ENCODE measurements at places on chromosomes 7 and 10.

DNA sequence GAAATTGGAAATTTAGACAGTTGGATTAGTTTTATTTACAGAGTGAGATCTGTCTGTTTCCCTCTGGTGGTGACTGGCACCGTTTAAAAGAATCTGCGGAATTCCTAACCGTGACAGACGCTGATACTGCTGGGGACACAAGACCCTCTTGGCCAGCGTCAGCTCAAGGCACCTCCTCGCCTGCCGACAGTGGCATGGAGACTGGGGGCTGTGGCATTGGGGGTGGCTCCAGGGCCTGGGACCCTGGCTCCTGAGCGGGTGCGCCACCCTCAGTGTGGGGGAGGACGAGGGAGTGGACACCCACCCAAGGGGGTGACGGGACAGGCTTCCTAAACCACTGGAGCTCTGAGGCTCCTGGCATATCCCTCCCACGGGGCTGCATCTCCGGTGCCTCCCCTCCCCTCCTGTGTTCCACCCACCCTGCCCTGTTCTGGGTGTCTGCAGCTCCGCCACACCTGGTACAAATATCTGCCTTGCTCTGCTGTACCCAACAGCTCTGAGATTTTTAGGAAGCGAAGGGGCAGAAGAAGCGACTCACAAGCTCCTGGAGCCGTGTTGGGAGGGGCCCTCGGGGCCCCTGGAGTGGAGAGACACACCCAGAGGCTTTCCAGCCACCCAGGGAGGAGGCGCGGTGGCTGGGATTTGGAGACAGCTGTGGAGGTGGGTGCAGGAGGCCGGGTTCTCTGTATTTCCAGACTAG, 178.7 kb downstream of the DNAJB6 start:
- DNase-seq = no peak

- DNase-seq = no peak
Measured at GRCh38 chr7:44707558-44708230, 41.0 kb upstream of the ZMIZ2 start.

DNA sequence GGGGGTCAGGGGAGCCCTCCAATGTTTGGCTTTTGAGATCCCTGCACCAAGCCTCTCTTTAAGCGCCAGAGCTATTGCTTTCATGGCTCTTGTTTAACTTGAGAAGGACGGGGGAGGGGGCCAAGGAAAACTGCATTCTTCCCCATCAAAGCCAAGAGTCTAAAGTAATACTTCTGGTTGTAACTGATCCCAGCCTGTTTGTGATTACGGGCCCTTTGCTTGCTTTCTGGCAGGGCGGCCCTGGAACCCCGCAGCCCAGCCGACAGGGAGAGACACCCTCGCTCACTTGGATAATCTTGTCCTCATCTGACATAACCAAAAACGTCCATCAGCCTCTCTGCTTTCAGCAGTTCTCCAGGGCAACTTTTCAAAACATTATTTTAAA, 154.7 kb downstream of the NEURL1 start:
- DNase-seq = no peak

DNA sequence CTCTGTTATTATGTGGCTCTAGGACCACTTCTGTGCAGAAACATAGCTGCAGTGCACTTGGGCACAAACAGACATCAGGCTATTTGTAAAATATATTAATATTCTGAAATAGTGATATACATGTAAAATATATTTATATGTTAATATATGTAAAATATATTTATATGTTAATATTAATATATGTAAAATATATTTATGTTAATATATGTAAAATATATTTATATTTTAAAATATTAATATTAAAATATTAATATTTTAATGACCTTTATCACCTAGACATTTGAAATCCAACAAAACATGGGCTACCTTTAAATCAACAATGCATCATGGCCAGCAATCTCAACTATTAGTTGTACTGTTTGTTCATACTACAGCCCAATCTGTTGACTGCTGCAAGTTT, 347.2 kb downstream of the CALN1 start:
- no peak for DNase-seq

GRCh38 chr10:116080553-116080952, 192.5 kb downstream of the GFRA1 start:
- DNase-seq = no peak

GRCh38 chr7:80635998-80636397, 2.4 kb upstream of the CD36 start:
- DNase-seq = no peak

DNA sequence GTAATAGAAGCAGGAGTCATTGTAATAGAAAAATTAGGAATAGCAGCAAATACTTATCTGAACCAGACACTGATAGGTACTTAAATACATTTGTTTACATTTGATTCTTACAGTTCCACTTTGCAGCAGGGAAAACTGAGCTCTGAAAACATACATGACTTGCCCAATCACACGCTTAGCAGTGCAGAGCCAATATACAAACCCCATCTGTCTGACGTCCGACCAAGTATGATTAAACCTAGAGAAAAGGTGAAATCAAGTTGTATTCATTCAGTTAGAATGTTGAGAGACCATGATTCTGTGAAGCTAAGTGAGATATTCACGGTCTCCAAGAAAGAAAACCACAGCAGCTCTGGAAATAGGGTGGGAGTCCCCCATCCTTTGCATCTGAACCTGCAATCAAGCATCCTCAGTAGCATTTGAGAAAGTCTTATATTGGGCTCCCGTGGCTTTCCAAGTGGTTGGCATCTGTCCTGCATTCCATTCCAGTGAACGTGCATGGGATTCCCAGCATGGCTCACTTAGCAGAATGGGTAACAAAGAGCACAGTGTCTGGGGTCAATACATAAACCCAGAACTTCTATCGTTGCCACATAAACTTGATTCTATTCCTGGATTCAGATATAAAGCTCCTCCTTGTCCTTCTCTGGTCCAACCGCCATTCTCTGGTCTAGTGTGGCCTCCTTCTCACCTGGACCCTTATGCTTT, 148.7 kb upstream of the RSU1 start:
- DNase-seq = peak; percentile 48

GRCh38 chr10:62805231-62806099, 945 bp downstream of the ADO start:
- peak; percentile 89 for DNase-seq

- DNase-seq = no peak
Measured at GRCh38 chr7:85081846-85082245, 105.0 kb downstream of the SEMA3D start.

GRCh38 chr7:1555813-1556543, at the start of gene TMEM184A:
Gene TMEM184A, minus strand, starts transcription at chr7:1556205. Its CDS starts 721 bp downstream, at chr7:1555484.
- DNase-seq = no peak

- no peak for DNase-seq
Measured at GRCh38 chr7:24540956-24541355, 32.3 kb upstream of the PALS2 start.

GRCh38 chr7:102165136-102165535, 121.5 kb upstream of the SH2B2 start:
- DNase-seq = no peak

DNA sequence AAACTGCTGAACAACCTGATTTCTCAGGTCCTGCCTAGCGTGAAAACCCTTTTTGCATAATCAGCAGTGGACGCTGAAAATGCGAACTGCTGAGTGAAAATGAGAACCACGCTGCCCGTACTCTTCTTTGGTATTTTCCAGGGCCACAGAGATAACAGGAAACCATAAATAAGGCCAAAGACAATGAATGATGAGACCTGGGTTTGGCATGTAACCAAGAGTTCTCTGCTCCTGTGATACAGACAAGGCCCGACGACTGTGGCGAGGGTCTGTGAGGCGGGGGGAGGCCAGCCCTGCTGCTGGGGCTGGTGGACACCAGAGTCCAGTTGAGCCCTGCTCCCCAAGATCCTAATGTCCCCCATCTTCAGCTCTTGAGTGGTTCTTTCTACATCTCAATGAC, 236.0 kb downstream of the WDR11 start:
- no peak for DNase-seq

DNA sequence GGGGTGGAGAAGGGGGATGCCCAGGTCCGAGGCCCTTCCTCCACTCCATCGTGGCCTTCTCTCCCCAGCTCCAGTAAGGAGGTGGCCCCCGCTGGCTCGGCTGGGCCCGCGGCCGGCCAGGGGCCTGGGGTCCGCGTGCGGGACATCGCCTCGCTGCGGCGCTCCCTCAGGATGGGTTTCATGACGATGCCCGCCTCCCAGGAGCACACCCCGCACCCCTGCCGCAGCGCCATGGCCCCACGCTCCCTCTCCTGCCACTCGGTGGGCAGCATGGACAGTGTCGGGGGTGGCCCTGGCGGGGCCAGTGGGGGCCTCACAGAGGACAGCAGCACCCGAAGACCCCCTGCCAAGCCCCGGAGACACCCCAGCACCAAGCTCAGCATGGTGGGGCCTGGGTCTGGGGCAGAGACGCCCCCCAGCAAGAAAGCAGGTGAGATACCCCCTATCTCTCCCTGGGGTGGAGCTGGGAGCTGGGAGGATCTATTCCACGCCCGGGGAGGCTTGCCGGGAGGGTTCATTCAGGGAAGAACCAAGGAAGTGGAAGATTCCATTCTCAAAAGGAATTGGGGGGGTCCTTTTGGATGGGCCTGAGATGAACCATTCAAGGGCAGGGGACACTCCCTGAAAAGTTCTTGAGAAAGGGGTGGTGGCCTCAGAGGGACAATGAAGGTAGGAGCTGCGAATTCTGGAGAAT, 3.2 kb downstream of the NYAP1 start:
- peak; percentile 56 for DNase-seq

GRCh38 chr7:127504715-127505114, 80.7 kb downstream of the GCC1 start:
- DNase-seq = no peak

GRCh38 chr10:132248455-132249225, 59.1 kb downstream of the STK32C start:
- no peak for DNase-seq

DNA sequence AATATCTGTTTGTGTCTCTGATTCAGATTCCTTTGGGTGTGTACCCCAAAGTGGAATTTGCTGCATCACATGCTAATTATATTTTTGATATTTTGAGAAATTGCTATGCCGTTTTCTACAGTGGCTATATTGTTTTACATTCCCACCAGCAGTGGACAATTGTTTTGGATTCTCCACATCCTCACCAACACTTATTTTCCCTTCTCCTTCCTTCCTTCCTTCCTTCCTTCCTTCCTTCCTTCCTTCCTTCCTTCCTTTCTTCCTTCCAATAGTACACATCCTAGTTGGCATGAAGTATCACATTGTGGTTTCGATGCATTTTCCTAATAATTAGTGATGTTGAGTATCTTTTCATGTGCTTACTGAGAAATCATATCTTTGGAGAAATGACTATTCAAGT, 535.5 kb downstream of the SH2D4B start:
- no peak for DNase-seq

- no peak for DNase-seq
Measured at GRCh38 chr7:29484280-29484679, 79.4 kb upstream of the PRR15 start.

DNA sequence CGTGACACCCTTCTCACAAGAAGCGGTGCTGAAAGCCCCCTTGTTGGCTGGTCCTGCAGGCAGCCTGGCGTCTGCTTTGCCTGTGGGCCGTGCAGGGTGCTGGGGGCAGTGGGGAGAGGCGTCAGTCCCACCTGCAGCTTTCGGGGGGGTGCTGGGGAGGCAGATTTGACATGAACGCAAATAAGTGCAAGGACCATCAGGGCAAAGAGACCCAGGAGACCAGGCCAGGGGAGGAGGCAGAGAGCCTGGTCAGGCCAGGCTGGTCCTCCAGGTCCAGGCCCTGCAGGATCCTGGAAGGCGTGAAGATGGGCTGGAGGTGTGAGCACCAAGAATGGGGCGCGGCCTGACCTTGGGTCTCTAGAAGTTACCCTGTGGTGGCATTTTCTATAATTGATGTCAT, 81.6 kb downstream of the MGMT start:
- no peak for DNase-seq

DNA sequence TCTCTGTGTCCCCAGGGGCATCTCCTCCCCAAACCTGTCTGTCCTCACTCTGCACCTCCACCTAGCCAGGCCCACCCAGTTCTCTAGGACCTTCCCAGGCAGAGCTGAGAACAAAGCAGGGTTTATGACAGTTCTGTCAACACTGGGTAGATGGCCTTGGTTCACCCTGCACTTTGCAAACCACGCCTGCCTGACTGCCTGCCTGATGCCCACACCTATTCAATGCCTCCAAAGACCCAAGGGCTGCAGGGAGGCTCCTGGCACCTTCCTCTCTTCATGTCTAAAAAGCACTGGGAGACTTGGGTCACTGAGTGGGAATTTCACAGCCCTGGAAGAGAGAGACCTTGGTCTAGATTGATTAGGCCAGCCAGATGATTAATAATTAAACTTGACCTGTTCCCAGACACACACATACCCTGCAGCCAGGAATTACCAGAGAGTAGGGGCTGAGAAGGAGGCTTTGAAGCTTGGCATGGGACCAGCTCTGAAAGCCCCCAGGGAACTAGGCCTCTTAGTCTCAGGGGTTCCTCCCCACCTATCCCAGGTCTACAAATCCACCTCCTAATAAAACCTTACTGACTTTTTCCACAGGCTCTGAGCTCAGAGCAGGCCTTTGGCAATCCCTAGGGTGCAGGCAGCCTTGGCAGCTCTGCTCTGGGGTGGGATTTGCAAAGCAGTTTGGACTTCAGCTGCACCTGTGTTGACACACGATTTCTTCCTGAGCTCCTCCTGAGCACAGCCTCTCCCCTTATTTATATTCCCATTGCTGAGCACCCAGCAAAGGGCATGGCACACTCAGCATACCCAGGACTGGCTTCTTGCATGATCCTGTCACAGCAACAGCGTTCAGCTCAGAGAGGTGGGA, 25.7 kb upstream of the PDCD4 start:
- no peak for DNase-seq

Measured in retina (tissue), 1 donor.